Stimulated activated naive CD4-positive, alpha-beta T cell treated with Interleukin-2 at 50 U/mL for 16 hours (primary cell): ENCODE measurements at places on chromosomes 2 and 18.

GRCh38 chr18:12233378-12233777 is 20.8 kb upstream of the CIDEA start:
- DNase-seq: no peak

GRCh38 chr2:73937899-73938298 is 11.2 kb downstream of the DGUOK start:
- no peak for DNase-seq

GRCh38 chr2:74424139-74424992 is 2.8 kb downstream of the WDR54 start:
- no peak for DNase-seq

- no peak for DNase-seq
Measured at GRCh38 chr2:165864296-165864695, 70.2 kb upstream of the GALNT3 start.

DNA sequence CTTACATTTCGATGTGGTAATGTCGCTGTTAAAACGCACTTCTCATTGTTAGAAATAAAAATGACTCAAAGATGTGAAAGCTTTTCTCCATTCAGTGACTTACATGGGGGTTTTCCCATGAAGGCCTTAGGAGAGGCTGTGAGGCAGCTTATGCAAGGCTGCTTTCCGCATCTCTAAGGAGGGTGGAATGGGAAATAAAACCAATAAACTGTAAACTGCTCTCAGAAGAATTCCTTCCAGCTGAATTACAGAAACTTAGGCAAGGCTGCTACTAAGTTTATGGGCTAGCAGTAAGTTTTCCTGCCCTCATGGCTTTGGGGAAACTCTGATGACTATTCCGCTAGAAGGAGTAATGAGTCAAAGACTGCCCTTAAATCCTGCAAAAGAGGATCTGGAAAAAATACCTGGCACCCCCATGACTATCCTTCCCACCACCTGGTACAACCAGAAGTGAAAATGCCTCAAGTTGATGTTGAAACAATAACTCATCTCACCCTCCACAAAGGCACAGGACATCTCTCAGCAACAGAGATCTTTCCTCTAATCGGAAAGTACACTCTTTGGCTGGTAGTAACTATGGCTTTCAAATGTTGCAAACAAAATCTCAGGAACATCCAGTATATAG is 97.7 kb upstream of the SMAD7 start:
- DNase-seq: no peak

GRCh38 chr2:163737190-163737439 is 1.3 kb upstream of the FIGN start:
- no peak for DNase-seq

DNA sequence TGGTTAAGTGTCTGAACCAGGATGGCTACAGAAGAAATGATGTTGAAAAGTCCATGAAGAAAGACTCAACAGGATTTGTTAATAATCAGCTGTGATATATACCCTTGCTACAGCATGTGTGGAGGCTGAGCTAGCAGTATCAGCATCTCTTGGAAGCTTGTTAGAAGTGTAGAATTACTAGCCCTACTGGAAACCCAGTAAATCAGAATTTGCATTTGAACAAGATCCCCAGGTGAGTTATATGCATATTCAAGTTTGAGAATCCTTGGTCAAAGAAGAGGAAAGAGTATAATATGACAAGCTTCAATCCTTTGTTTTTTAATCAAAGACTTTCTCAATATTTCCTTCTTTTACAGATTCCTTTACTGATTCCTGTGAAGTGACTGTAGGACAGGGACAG is 109.0 kb upstream of the KCNJ3 start:
- no peak for DNase-seq

DNA sequence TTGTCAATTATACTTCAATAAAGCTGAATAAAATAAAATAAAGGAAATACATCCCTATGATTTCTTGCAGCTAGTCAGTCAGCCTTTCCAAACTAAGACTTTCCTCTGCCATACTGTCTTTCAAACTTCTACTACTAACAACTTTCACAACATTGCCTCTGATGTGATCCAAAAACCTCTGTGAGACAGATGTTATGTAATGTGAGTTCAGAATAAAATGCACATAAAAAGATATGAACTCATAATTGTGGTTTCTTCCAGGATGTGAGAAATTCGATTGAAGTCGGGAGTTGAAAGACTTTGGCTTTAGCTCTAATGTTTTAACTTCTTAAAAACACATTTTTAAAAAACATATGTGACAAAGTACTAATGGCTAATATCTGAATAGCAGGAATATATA is 98.7 kb downstream of the PIGN start:
- no peak for DNase-seq

GRCh38 chr2:172094294-172095145 is 8.2 kb downstream of the DLX2 start:
- DNase-seq: no peak

DNA sequence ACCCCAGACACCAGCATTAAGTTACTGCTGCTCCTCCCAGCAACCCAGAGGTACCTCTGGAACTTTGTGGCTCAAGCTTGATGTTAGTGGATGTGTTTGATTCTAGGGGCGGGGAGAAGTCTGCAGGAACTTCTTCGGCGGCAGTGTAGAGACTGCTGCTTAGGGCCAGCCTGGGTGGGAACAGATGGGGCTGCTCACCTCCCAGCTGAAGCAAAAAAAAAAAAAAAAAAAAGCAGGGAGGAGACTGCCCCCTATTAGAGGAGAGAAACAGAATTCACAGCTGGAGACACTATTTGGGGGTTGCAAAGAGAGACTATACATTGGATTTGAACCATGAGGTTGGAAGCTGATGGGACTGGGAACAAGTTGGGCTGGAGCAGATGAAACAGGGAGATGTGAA is 28.6 kb upstream of the FAM136A start:
- DNase-seq: no peak

DNA sequence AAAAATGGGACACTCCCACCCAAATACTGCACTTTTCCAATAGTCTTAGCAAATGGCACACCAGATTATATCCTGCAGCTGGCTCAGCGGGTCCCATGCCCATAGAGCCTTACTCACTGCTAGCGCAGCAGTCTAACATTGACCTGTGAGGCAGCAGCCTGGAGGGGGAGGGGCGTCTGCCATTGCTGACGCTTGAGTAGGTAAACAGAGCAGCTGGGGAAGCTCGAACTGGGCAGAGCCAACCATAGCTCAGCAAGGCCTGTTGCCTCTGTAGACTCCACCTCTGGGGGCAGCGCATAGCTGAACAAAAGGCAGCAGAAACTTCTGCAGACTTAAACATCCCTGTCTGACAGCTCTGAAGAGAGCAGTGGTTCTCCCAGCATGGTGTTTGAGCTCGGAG is 110.4 kb downstream of the CTIF start:
- no peak for DNase-seq

GRCh38 chr2:99998651-99999320 is 143.6 kb downstream of the AFF3 start:
- DNase-seq: no peak

- no peak for DNase-seq
Measured at GRCh38 chr2:189683348-189683747, 8.9 kb downstream of the ANKAR start.
